ENCODE measurements at places on chromosomes 16 and 17.

DNA sequence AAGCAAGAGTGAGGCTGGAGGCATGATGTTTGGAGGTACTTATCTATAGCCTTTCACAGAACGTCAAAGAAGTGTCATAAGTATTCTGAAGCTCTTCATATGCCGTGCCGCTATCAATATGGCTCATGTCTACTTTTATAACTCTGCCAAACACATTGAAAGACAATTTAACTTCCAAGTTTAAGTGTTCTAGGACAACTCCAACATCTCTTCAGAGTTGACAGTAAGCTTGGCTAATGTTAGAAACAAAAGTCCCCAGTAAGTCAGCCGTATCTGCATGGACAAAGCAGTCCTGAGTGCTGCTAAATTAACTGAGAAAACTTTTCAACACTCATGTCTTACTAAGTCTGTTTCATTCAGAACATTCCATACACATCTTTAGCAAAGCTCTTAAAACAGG lies 32.2 kb downstream of the GRB2 start:
- DNase-seq, result no peak

DNA sequence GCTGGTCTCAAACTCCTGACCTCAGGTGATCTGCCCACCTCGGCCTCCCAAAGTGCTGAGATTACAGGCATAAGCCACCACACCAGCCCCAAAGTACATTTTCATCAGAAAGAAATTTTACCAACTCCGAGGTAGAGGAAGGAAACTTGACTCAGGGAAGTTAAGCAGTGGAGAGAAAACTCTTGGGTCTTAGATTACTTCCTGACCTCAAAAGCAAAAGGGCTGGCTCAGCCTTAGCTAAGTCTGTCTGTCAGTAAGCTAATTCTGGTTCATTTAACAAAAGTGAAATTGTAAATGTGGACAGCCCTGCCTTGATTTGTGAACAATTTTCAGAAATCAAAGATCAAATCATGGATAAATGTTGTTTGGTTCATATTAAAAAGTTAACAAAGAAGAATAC lies 30.6 kb downstream of the MAP2K6 start:
- DNase-seq, result no peak

DNA sequence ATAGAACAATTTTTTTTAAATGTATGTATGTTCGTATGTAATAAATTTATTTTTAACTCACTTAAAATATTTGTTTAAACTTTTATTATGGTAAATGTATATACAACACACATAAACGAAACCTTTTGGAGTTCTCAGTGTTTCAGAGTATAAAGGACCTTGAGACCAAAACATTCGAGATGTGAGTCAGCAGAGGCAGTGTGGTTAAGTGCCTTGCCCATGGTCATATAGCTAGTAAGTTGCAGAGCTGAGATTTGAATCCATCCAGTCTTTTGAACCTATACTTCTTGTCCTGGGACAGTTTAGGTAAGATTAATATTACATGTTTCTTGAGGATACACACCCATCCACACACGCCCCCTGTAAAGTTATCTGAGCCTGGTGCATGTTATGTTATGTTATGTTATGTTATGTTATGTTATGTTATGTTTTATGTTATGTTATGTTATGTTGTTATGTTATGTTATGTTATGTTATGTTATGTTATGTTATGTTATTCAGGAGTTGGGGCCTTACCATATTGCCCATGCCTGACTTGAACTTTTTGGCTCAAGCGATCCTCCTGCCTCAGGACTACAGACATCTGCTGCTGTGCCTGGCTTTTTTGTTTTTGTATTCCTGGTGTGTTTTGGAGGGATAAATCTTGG lies 41.8 kb downstream of the TNRC6A start:
- DNase-seq, result peak; percentile 60

DNA sequence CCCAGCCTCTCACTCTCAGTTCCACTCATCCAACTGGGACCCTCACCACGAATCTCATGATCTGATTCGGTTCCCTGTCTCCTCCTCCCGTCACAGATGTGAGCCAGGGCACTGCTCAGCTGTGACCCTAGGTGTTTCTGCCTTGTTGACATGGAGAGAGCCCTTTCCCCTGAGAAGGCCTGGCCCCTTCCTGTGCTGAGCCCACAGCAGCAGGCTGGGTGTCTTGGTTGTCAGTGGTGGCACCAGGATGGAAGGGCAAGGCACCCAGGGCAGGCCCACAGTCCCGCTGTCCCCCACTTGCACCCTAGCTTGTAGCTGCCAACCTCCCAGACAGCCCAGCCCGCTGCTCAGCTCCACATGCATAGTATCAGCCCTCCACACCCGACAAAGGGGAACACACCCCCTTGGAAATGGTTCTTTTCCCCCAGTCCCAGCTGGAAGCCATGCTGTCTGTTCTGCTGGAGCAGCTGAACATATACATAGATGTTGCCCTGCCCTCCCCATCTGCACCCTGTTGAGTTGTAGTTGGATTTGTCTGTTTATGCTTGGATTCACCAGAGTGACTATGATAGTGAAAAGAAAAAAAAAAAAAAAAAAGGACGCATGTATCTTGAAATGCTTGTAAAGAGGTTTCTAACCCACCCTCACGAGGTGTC lies 26.6 kb downstream of the STH start:
- no peak for DNase-seq

GRCh38 chr17:27407916-27408864 lies 48.1 kb upstream of the KSR1 start:
- no peak for DNase-seq

Measured in activated CD4-positive, alpha-beta T cell treated with anti-CD3 and anti-CD28 coated beads, Interleukin-10, Interleukin-2, amounts not matched to agents 100 ng/mL and 50 ng/mL, durations not matched to agents 16 hours and 8 hours (primary cell).